ENCODE measurements at places on chromosomes 7 and 10.

DNA sequence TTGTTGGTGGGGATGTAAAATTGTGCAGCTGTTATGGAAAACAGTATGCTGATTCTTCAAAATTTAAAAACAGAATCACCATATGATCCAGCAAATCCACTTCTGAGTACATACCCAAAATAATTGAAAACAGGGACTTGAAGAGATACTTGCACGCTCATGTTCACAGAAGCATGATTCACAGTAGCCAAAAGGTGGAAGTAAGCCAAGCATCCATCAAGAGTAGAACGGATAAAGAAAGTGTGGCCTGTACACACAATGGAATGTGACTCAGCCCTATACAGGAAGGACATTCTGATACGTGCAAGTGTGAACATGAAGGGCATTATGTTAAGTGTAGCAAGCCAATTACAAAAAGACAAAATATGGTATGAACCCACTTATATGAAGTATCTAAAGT is 696.7 kb upstream of the CELF2 start:
- DNase-seq: no peak

DNA sequence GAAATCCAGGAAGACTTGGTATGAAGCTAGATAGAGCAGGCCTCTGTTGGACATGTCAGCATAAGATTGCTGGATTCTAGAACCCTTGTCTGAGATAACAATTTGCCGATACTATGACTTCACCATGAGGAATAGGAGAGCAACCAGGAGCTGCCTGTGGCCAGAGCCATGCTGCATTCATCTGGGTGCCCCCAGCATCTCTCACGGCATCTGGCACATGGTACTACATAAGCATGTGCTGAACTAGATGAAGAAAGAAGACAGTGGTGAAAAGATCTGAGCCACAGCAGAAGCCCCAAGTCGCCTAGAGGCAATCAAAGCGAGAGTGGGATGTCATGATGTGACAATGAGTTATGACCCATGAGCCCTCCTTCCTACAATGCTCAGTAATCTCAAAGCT is 19.5 kb downstream of the GOT1 start:
- DNase-seq: no peak

- no peak for DNase-seq
These were observed 150.4 kb downstream of the ETV1 start for GRCh38 chr7:13839063-13839462.

- no peak for DNase-seq
These were observed 59.8 kb downstream of the PTPRZ1 start for GRCh38 chr7:121932768-121933167.

DNA sequence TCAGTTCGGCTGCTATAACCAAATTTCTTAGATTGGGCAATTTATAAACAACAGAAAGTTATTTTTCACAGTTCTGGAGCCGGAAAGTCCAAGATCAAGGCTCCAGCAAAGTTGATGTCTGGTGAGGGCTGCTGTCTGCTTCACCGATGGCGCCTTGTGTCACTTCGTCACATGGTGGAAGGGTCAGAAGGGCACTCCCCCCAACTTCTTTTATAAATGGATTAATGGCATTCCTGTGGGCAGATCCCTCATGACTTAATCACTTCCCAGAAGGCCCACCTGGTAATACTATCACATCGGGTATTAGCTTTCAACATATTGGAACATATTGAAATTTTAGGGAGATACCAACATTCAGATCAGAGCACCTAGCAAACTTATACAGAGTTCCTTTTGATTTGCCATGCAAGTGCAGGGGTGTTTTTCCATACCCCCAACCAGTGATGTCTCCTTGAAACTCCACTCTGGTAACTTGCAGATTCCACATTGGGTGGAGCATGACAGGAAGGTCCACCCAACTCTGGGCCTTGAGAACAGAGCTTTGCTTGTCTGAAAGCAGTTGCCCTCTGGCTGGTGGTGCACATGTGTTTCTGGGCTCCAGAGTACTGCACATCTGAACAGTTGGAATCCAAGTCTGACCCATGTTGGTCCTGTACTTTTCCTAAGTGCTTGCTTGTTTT is 85.1 kb upstream of the KMT2E start:
- no peak for DNase-seq
